Type B pancreatic cell (in vitro differentiated cells): ENCODE measurements at places on chromosomes 3 and 15. TPM values are rescaled to one million over a fixed set of nuclear protein-coding genes. Genes with fewer than 3 reads are reported as not detected.

Gene PPCDC
- total RNA-seq: 19.1 and 23.6 TPM in 2 replicates

GRCh38 chr3:119627461-119627860 lies 29.8 kb downstream of the PLA1A start:
- no peak for DNase-seq
- peaks cover 24% of the 10 kb centered on the region for H3K4me1 ChIP-seq
- H3K27ac ChIP-seq: no peak overlapping the region
- peaks cover 3% of the 10 kb centered on the region for H3K27me3 ChIP-seq
- no peaks in the 10 kb centered on the region for H3K36me3 ChIP-seq

Gene SLC7A14
- total RNA-seq: 3.3 and 13.5 TPM in 2 replicates

DNA sequence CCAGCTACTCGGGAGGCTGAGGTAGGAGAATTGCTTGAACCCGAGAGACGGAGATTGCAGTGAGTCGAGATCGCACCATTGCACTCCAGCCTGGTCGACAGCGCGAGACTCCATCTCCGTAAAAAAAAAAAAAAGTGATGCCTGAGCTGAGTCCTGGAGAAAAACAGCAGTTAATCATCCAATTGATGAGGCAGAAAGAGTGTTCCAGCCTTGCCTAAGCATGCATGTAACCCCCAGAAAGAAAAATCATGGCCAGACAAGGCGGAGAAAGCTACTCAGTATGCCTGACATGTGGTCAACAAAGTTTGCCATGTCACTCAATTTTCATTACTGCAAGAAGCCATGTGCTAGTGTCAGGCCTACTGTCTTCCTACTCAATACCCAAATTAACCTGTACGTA lies 593.1 kb upstream of the MDFIC2 start:
- no peaks in the 10 kb centered on the region for H3K27me3 ChIP-seq
- no peaks in the 10 kb centered on the region for H3K4me1 ChIP-seq
- no peak overlapping the region for H3K4me3 ChIP-seq
- no peak overlapping the region for H3K27ac ChIP-seq
- DNase-seq: no peak

- peak overlapping the region; percentile 20 for H3K27ac ChIP-seq
- no peaks in the 10 kb centered on the region for H3K36me3 ChIP-seq
- H3K4me3 ChIP-seq: peak overlapping the region; percentile 69
Observed at GRCh38 chr3:158102242-158103080, 3.8 kb downstream of the SHOX2 start.

Gene USP50
- total RNA-seq: 0.48 TPM in 1 of 2 replicates, not detected in the other

GRCh38 chr3:95539950-95540483 lies 1274.4 kb upstream of the EPHA6 start:
- no peaks in the 10 kb centered on the region for H3K27me3 ChIP-seq
- H3K36me3 ChIP-seq: no peaks in the 10 kb centered on the region
- no peak overlapping the region for H3K4me3 ChIP-seq
- H3K4me1 ChIP-seq: no peaks in the 10 kb centered on the region
- no peak for DNase-seq

DNA sequence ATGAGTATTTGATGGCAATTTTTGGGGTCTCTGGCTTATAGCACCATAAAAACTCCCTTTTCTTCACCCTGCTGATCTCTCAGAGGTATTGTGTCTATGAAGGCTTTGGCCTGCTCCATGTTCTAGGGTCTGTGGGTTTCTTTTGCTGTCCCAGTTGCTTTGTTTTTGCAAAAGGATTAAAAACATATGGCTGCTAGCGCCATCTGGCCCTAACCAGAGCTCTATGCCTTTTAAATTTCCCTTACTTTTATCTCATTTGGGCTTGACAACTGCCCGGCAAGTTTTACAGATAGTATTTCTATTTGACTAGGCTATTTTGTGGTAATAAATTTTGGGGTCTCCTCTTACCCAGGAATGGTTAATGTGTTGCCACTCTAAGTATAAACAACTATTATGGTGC lies 6.4 kb upstream of the GHRL start:
- DNase-seq: no peak
- peaks cover 38% of the 10 kb centered on the region for H3K36me3 ChIP-seq
- no peaks in the 10 kb centered on the region for H3K4me1 ChIP-seq
- no peak overlapping the region for H3K4me3 ChIP-seq

Gene CD276
- 104 and 133 TPM in 2 replicates for total RNA-seq

Gene LRRN1
- total RNA-seq: 30.7 and 85.2 TPM in 2 replicates

DNA sequence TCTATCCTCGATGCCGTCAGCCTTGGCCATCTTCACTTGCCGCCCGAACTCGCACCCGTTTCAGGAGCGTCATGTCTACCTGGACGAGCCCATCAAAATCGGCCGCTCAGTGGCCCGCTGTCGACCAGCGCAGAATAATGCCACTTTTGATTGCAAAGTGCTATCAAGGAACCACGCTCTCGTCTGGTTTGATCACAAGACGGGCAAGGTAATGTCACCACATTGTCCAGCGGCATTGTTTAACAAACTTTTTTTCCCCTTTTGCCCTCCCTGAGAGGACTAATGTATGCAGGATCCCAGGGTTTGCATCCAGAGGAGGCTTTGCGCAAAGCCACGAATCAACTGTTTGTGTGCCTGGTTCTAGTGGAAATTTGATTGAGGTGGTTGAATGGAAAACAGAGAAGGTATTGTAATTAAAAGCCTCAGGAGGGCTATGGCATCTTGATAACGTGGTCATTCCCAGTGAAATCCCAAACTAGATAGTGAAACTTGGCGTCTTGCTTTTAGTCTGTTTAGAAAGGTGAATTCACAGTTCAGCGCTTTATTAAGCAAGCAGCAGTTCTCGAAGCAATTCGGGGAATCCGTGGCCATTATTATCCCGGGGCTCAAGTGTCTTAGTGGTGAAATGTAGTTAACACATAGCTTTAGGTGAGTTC lies 1.7 kb downstream of the SLMAP start:
- peak overlapping the region; percentile 93 for H3K27ac ChIP-seq
- peaks cover 11% of the 10 kb centered on the region for H3K36me3 ChIP-seq
- peak overlapping the region; percentile 98 for H3K4me3 ChIP-seq
- H3K4me1 ChIP-seq: peaks cover 17% of the 10 kb centered on the region
- H3K27me3 ChIP-seq: no peaks in the 10 kb centered on the region

Gene TRPM7
- 39.0 and 43.6 TPM in 2 replicates for total RNA-seq

DNA sequence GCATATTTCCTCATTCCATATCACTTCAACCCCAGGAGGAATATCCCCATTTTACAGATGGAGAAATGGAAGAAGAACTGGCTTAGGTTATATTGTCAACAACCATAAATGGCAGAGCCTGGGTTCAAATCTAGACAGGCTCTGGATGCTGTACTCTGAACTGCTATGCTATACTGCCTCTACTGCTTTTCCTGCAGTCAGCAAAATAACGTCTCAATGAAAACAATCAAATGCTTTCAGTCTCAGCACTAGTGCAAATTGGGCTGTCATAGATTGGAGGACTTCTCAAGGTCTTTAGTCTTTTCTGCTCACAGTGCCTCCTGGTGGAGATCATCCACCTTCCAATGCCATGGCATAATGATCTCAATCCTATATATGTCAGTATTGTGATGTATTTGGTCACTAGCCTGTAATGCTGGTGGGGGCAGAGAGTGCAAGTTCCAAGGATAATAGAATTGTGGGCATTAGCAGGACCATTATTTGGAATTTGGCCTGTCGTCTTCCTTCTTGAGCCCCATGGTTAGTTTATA lies 285.0 kb downstream of the CLSTN2 start:
- H3K4me1 ChIP-seq: peaks cover 4% of the 10 kb centered on the region
- H3K36me3 ChIP-seq: no peaks in the 10 kb centered on the region
- H3K27me3 ChIP-seq: peaks cover 3% of the 10 kb centered on the region
- no peak overlapping the region for H3K4me3 ChIP-seq
- no peak overlapping the region for H3K27ac ChIP-seq

DNA sequence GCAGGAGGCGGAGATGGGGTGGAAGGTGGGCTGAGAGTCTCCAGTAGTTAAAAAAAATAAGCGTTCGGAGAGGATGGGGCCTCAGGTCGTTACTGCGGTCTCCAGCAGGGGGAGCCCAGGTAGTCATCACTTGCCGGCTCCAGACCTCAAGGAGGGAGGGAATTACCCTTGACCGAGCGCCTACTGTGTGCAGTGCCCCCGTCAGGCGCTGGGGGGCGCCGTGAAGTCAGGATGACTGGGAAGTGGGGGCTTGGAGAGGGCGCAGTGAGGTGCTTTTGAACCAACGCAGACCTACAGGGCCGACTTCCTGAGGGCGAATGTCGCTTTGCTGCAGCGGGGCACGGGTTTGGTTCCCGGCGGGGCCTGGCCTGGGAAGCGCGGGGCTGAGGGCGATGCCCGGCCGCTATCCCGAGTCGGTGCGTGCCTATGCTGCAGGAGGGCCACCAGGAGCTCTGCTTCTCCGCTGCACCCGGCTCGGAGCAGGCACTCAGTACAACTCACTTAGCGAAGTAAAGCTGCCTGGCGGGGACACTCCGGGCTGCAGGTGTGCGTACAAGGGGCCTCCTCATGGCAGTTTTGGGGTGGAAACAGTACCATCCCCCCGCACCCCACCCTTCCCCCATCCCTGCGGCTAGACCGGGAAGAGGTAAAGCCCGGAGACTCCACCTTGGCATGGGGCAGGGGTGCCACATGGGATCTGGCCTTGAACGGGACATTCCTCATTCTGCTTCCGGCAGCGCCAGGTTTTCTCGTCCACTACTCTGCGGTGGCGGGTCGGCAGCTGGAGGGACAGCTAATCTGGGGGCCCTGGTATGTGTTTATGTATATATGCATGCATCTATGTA lies 79.8 kb downstream of the RHCG start:
- no peaks in the 10 kb centered on the region for H3K4me1 ChIP-seq
- H3K4me3 ChIP-seq: no peak overlapping the region

Gene LMAN1L
- total RNA-seq: not detected in 2 replicates

GRCh38 chr3:147921051-147921450 lies 511.9 kb downstream of the ZIC1 start:
- H3K27ac ChIP-seq: no peak overlapping the region
- DNase-seq: no peak
- H3K36me3 ChIP-seq: no peaks in the 10 kb centered on the region
- H3K4me1 ChIP-seq: peaks cover 5% of the 10 kb centered on the region
- no peaks in the 10 kb centered on the region for H3K27me3 ChIP-seq
- H3K4me3 ChIP-seq: no peak overlapping the region

Gene PLAAT1
- total RNA-seq: 2.6 and 3.0 TPM in 2 replicates

GRCh38 chr15:44033894-44034293 lies 161.2 kb downstream of the FRMD5 start:
- H3K36me3 ChIP-seq: no peaks in the 10 kb centered on the region
- H3K4me3 ChIP-seq: no peak overlapping the region
- no peak for DNase-seq

Gene ASB14
- not detected in 2 replicates for total RNA-seq

Gene FURIN
- total RNA-seq: 37.7 and 62.1 TPM in 2 replicates

DNA sequence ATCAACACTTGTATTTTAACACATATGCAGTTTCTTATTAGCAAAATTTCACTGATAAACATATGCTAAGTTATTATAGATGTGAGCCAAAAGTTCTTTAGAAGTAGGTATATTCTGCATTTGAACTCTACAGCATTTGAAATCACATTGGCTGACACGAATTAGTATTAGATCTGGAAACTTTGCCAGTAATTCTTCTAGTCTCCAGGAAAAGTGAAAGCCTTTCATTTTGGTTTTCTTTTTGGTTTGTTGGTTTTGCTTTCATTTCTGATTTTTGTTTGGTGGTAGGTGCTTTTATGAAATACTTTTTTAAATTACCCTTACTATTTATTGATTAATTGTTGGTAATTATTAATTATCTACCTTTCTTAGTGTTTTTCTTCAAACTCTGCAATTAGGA lies 72.9 kb downstream of the RBMS3 start:
- peaks cover 9% of the 10 kb centered on the region for H3K4me1 ChIP-seq
- no peaks in the 10 kb centered on the region for H3K27me3 ChIP-seq
- peaks cover 4% of the 10 kb centered on the region for H3K36me3 ChIP-seq
- no peak overlapping the region for H3K4me3 ChIP-seq
- no peak overlapping the region for H3K27ac ChIP-seq

Gene MRPS11
- total RNA-seq: 44.0 and 45.2 TPM in 2 replicates

DNA sequence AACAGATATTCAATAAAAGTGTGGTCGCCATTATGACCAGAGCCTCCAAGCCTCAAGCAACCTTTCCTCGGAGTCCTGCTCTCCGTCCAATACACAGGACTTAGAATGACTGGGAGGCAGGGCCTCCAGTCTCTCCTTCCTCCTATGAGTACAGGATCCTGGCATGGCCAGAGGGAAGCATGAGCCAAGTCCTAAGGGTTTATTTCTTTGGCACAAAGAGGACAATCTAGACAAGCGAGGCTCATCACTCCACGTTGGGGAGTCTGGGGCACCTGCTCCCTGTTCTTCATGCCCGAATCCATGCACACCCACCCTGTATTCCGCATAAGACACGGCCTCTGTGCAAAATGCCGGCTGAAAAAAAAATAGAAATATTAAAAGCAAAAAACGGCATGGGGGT lies 6.8 kb downstream of the PRRT3 start:
- peak overlapping the region; percentile 6 for H3K27ac ChIP-seq
- DNase-seq: no peak
- H3K4me1 ChIP-seq: no peaks in the 10 kb centered on the region
- H3K36me3 ChIP-seq: no peaks in the 10 kb centered on the region
- no peaks in the 10 kb centered on the region for H3K27me3 ChIP-seq

GRCh38 chr3:8325306-8325705 lies 176.3 kb upstream of the LMCD1 start:
- no peak for DNase-seq
- H3K27me3 ChIP-seq: no peaks in the 10 kb centered on the region
- H3K27ac ChIP-seq: no peak overlapping the region
- no peak overlapping the region for H3K4me3 ChIP-seq

- H3K4me3 ChIP-seq: no peak overlapping the region
- no peaks in the 10 kb centered on the region for H3K36me3 ChIP-seq
- H3K27me3 ChIP-seq: no peaks in the 10 kb centered on the region
- no peak overlapping the region for H3K27ac ChIP-seq
Observed at GRCh38 chr3:51276046-51276445, 109.0 kb upstream of the MANF start.

GRCh38 chr15:48536681-48537091 lies 108.8 kb downstream of the FBN1 start:
- H3K36me3 ChIP-seq: peaks cover 14% of the 10 kb centered on the region
- no peak overlapping the region for H3K27ac ChIP-seq
- no peak overlapping the region for H3K4me3 ChIP-seq
- no peaks in the 10 kb centered on the region for H3K27me3 ChIP-seq
- no peak for DNase-seq
- H3K4me1 ChIP-seq: peaks cover 15% of the 10 kb centered on the region

Gene CTXN2
- total RNA-seq: not detected in 2 replicates

GRCh38 chr15:66233487-66234415 lies 19.8 kb downstream of the MEGF11 start:
- DNase-seq: no peak
- no peaks in the 10 kb centered on the region for H3K36me3 ChIP-seq
- no peaks in the 10 kb centered on the region for H3K4me1 ChIP-seq
- H3K4me3 ChIP-seq: no peak overlapping the region
